ENCODE measurements at places on chromosomes 2 and 18.
A peak's percentile ranks its signal among the peaks of the same experiment; 100 is the strongest.

DNA sequence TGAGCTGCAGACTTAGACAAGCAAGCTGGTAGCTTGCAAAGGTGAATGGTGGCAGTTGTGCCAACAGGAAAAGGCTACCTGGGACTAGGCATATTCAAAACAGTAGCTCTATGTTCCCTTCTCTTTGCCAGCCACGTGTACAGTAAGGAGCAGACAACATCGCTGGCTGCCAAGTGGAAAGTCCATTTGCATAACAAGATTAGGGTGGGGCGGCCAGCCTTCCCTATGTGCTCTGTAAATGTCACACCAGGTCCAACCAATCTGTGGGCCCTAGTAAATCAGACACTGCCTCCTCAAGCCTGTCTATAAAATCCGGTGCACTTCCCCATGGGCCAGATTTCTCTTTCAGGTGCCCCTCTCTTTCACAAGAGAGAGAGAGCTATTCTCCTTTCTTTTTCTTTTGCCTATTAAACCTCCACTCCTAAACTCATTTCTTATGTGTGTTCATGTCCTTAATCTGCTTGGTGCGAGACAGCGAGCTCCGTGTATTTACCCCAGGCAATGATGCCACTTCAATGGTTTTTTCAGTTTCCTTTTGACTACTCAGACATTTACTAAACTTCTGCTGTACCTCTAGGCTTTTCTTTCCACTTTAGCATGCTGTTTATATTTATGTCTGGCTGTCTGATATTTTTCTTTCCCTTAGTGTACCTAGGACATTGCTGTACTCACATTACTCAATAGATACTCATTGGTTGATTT lies 297.4 kb upstream of the GCFC2 start:
- DNase-seq, result no peak

DNA sequence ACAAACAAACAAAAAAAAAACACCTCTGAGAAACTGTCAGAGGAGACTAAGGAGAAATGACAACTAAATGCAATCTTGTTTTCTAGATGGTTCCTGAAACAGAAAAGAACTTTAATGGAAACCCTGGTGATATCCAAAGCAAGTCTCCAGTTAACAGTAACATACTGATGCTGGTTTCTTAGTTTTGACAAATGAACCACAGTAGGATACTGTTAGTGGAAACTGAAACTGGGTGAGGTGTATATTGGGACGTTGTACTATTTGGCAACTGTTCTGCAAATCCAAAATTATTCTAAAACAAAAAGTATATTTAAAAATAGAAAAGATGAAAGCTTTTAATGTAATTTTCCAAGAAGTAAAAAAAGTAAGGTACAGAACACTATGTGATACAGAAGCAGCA lies 11.4 kb downstream of the SESTD1 start:
- no peak for DNase-seq

DNA sequence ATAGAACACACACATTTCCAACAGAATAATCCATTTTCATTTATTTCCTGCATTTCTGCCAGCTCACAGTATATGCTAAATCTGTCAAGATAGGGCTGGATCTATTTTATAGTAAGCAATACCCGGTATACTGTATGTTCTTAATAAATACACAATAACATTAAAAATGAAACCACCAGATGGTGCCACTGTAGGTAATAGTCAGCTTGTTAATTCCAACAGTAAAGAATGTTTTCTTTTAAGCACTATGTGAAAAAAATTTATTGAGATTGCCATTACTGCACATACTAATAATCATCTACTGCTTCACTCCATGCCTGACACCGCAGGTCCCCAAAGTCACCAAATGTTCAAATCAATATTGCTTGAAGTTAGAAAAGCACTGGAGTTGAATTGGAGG lies 131.5 kb upstream of the PGAP1 start:
- DNase-seq, result no peak

DNA sequence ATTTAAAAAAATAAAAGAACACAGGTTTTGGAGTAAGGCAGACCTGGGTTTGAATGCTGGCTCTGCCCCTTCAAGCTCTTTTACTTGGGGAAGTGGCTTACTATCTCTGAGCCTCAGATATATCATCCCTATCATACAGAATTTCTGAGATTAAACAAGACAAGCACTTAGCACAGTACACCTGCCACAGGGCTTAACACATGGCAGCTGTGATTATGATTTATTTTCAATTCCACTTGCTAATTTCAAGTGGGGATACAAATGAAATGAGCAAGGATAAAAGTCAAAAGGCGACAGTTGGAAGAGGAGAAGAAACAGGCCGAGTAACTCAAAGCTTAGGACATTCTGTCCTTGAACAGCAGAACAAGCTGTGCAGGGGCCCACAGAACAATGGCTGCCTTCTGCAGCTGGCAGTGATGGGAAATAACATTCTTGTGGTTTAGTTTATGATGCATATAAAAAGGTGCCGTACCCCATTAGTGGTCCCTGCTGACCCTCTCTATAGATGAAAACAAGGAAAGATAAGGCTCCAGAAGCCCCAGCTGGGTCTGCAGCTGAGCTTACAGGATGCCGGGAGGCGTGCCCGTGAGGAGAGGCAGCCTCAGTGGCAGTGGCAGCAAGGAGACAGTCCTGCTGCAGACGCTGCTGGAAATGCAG lies 45.3 kb downstream of the KIF3C start:
- DNase-seq, result no peak

GRCh38 chr2:30690126-30690561 lies 117.1 kb downstream of the CAPN13 start:
- DNase-seq, result no peak

- no peak for DNase-seq
Observed at GRCh38 chr2:186531257-186531775, 45.3 kb downstream of the ZC3H15 start.

DNA sequence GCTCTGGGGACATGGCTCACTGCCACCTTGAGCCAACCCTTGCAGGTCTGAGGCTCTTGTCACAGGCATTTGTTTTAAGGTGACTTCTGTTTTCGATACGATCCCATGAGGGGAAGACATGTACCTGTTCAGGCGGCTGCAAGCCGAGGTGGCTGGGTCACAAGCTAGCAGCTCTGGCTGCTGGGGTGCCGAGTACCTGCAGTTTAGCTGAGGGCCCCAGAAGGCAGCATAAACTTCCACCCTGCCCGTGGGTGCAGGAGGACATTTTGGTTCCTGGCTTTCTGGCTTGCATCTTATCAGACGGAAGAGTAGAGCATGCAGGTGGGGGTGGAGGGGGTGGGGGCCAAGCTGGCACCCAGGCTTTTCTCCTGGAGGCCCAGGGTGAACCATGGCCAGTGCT lies 28.4 kb downstream of the COA5 start:
- no peak for DNase-seq

GRCh38 chr2:157415591-157416101 lies 28.2 kb downstream of the CYTIP start:
- peak; percentile 74 for DNase-seq

DNA sequence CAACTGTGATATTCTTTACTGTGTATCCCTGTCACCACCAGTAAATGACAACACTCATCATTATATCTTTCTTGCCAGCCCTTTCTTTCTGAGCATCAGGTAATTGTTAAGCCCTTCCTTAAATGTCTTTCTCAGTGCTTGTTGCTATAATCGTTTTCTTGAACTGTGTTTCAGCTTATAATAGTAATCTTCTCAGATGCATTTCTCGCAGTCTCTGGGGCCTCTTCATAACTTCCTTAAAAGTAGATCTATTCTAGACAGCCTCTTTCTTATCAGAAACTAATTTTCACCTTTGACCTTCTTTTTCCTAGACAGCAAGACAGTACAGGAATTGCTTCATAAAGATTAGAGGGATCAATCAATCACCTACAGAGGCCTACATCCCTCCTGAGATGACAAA lies 648.1 kb downstream of the CPS1 start:
- DNase-seq, result peak; percentile 25
